CD4-positive, alpha-beta T cell (primary cell): ENCODE measurements at places on chromosomes 7 and 10. TPM values are rescaled to one million over a fixed set of nuclear protein-coding genes. Genes with fewer than 3 reads are reported as not detected.

DNA sequence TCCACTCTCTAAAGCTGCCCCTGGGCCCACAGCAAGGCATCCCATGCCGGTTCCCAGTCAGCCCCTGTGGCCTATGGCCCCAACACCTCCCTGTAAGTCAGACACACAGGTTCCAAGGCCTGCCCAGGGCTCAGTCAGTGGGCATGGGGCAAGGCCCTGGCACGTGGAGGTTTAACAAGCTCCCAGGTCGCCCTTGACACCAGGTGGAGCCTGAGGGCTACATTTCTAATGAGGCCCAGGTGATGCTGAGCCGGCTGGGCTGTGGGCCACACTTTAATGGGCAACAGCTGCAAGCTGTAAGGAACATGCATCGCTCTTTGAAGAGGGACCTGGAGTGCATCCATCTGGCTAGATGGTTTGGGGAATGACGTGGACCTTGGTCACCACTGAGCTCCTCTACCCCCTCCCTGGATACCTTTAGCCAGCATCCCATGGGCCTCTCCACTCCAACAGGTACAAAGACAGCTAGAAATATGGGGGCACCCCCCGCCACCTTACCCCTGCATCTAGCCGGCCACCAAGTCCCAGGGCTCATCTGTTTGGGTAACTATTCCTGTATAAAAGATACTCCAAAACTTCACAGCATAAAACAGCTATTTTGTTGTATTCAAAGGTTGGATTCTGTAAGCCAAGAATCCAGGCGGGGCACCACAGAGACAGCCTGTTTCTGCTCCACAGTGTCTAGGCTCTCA, 122.5 kb downstream of the OAT start:
- no peaks in the 10 kb centered on the region for H3K27me3 ChIP-seq
- H3K27ac ChIP-seq: no peak overlapping the region
- H3K36me3 ChIP-seq: no peaks in the 10 kb centered on the region

DNA sequence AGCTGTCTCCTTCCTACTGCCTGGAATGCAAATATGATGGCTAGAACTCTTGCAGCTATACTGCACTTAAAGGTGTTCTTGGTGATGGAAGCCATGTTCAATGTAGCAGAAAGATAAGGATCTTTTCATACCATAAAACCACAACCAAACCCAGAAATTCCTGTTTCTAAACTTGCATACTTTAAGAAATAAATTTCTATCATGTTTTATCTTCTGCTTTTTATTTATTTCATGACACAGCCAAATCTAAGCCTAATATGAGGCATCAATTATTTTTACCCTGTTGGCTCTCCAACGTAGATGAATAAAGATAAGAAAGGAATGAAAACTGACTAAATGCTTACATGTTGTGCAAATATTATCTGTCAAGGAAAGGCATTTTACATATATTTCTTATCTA, 224.1 kb downstream of the DOCK4 start:
- H3K36me3 ChIP-seq: no peaks in the 10 kb centered on the region
- no peak for DNase-seq
- no peaks in the 10 kb centered on the region for H3K4me1 ChIP-seq
- H3K27me3 ChIP-seq: no peaks in the 10 kb centered on the region

ITIH5 gene
- not detected for total RNA-seq

DNA sequence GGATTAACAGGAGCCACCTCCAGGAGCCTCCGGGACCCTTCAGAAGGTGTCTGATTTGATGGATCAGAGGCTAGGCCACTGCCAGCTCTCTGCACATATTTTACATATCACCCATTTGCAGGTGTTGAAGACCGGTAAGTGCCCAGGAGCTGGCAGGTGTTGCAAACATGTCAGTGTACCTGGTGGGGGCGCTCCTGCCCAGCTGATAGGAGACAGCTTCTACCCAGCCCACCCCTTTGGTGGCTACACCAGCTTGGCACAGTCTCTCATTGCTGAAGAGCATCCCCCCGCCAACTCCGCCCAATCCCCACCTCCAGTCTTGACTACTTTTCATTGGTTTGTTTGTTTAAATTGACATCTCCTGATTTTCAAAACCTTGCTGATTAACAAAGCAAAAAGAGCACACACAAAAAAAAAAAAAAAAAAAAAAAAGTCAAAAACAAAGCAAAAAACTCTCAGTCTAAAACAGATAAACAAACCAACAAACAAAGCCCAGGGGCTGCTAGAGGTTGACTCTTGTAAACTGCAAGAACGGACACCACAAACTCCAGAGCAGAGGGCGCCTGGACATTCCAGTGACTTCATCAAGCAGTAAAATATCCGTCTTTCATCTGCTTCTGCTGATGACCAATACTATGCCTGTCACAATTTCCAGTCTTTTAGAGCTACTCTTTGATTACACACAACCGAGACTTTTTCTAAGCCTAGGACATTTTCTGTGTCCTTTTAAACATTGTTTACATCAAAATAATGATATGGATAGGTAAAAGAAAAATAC, 275.3 kb downstream of the NRG3 start:
- no peaks in the 10 kb centered on the region for H3K27me3 ChIP-seq
- no peaks in the 10 kb centered on the region for H3K36me3 ChIP-seq
- H3K4me1 ChIP-seq: no peaks in the 10 kb centered on the region
- DNase-seq: no peak
- no peak overlapping the region for H3K27ac ChIP-seq

RAB19 gene
- total RNA-seq: 2.8 TPM

DNA sequence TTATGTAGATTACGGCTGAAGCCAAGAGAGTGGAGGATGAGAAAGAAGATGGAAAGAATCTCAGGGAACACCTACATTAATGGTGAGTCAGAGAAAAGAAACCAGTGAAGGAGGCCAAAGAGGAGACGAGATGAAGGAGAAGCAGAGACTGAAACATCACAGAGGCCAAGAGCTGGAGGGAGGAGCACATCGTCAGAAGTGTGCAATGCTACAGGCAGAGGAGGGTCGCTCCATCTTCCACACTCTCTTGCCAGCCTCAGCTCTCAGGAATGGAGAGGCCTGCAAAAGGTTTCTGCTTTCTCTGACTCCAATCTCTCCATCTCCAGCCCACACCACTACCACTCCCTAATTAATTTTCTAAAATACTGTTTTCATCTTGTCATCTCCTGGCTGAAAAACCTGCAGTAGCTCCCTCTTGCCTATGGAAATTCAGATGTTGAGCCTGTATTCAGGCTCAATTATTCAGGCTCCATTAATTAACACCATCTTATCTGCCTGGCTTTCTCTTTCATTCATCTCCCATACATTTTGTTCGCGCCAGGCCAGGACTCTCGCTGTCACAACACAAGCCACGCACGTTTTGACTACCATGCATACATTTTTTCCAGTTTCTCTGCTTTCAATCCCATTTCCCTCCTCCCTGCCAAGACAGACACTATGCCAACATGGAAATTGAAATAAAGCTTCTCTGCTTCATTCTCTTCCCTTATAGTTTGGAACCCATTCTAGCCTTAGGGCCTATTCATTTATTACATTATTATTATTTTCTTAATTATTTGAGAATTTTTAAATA, 165.8 kb downstream of the INHBA start:
- H3K4me3 ChIP-seq: no peak overlapping the region
- DNase-seq: no peak
- H3K27me3 ChIP-seq: no peaks in the 10 kb centered on the region
- H3K27ac ChIP-seq: no peak overlapping the region
- no peaks in the 10 kb centered on the region for H3K4me1 ChIP-seq
- H3K36me3 ChIP-seq: no peaks in the 10 kb centered on the region

DNA sequence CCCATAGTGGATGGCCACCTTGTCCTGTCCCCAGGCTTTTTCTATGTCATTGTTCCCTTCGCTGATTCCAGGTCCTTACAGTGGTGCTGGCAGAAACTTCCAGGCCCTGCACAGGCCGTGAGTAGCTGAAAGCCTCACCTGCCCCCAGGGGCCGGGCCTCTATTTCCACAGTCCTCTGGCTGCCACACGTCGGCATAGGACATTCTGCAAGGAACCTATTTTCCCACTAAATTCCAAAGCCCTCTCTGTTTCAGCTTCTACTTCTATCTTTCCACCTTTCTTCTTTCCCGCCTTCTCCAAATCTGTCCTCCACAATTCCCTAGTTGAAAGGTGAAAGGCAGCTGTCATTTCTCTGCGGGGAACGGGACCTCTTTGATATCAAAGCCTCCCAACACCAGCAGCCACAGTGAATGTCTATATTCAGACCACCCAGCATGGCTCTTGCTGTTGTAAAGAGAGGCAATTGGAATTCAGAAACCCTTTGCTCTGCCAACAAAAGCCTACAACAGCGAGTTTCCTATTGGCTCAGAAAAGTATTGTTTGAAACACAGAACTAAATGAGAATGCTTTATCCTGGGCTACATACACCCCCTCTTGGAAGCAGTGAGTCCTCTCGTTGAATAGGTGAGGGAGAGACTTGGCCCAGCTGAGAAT, 607.7 kb downstream of the GALNT17 start:
- H3K36me3 ChIP-seq: no peaks in the 10 kb centered on the region
- H3K27ac ChIP-seq: no peak overlapping the region
- H3K4me1 ChIP-seq: no peaks in the 10 kb centered on the region
- no peak for DNase-seq
- no peaks in the 10 kb centered on the region for H3K27me3 ChIP-seq
- no peak overlapping the region for H3K4me3 ChIP-seq

DNA sequence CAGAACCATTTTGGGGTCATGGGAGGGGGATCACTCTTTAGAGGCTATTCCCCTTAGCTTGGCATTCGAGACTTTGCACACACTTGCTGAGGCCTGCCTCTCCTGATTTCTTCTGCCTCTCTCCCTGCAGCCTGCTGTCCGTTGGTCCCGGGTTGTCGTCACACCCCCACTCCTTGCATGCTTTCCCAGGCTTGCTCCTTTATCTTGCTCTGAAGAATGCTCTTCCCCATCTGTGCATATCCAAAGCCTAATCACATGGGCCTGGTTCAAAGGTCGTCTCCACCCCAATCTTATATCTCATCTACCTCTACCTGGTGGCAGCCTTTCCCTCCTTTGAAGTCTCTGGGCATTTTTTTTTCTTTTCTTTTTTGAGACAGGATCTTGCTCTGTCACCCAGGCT, 24.3 kb upstream of the EMX2 start:
- peaks cover 12% of the 10 kb centered on the region for H3K27me3 ChIP-seq
- H3K27ac ChIP-seq: no peak overlapping the region
- H3K36me3 ChIP-seq: no peaks in the 10 kb centered on the region
- no peak overlapping the region for H3K4me3 ChIP-seq
- no peaks in the 10 kb centered on the region for H3K4me1 ChIP-seq

DNA sequence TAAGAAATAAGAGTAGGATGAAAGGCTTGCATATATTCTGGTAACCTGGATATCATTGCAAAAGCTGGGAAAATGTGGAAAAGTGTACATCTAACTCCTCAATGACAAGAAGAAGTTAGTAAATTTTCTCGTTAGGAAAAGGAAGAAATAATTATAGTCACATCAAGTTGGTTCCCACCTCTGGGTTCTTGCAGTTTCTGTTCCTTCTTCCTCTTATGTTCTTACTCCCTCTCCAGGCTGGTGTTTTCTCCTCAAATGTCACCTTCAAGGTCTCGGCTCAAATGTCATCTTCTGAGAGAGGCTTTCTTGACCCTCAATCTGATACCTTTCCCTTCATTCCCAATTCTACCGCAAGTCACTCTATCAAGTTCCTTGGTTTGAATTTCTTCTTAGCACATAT, 64.4 kb downstream of the ENTPD1 start:
- no peak for DNase-seq
- no peak overlapping the region for H3K27ac ChIP-seq
- no peak overlapping the region for H3K4me3 ChIP-seq
- no peaks in the 10 kb centered on the region for H3K27me3 ChIP-seq

DNA sequence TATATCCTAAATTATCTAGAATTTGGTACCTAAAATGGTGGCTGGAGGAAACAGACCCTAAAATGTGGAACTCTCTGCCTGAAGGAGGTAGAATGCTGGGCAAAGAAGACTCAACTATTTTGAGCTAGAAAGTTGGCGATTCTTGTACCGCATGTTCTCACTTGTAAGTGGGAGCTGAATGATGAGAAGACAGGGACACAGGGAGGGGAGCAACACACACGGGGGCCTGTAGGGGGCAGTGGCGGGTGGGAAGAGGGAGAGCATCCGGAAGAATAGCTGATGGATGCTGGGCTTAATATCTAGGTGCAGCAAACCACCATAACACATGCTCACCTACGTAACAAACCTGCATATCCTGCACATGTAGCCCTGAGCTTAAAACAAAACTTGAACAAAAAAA, 250.6 kb downstream of the CALN1 start:
- DNase-seq: no peak
- no peaks in the 10 kb centered on the region for H3K4me1 ChIP-seq
- H3K27ac ChIP-seq: no peak overlapping the region

DNA sequence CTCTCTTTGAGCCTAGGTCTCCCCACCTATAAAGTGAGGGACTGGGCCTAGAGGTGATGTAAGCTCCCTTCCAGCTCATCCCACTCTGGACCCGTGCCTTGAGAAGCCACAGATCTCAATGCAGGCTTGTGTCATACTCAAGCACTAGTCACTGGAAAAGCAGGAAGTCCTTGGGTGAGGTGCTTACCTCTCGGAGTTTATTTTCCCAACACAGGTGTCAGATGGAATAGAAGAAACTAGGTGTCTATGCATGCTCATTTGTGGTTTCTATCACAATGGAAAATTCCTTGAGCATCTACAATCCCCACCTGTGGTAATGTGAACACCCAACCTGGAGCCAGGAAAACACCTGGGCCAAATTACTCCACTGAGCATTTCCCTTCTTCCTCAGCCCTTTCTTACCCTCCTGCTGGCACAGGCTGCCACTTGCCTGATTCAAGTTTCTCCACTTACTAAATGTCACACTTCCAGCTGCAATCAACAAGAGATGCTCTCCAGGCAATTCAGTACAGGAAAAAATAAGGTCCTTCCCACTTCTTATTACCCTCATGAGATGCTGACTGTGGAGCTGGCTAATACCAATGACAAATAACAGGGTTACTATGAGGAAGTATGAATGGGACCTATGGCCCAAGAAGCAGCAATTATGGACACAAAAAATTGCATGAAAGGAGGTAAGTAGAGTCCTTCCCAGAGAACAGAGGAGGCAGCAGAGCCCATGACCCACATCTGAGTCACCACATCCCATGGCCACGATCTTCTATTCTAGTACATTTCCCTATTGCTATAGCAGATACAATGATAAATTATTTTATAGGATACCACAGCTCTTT, 13.1 kb downstream of the LSM5 start:
- H3K36me3 ChIP-seq: no peaks in the 10 kb centered on the region
- H3K4me3 ChIP-seq: no peak overlapping the region
- no peak for DNase-seq
- H3K4me1 ChIP-seq: no peaks in the 10 kb centered on the region
- no peak overlapping the region for H3K27ac ChIP-seq

WNT16 gene
- total RNA-seq: not detected

GRCh38 chr7:124800386-124800785, 34.8 kb upstream of the GPR37 start:
- H3K27ac ChIP-seq: no peak overlapping the region
- no peak for DNase-seq
- H3K4me1 ChIP-seq: no peaks in the 10 kb centered on the region

GRCh38 chr7:116955801-116956476, 2.6 kb downstream of the ST7 start:
- no peaks in the 10 kb centered on the region for H3K36me3 ChIP-seq
- H3K4me3 ChIP-seq: no peak overlapping the region
- no peaks in the 10 kb centered on the region for H3K27me3 ChIP-seq
- H3K27ac ChIP-seq: peak overlapping the region; percentile 6
- DNase-seq: no peak
